ENCODE measurements at places on chromosomes 11 and 22.

DNA sequence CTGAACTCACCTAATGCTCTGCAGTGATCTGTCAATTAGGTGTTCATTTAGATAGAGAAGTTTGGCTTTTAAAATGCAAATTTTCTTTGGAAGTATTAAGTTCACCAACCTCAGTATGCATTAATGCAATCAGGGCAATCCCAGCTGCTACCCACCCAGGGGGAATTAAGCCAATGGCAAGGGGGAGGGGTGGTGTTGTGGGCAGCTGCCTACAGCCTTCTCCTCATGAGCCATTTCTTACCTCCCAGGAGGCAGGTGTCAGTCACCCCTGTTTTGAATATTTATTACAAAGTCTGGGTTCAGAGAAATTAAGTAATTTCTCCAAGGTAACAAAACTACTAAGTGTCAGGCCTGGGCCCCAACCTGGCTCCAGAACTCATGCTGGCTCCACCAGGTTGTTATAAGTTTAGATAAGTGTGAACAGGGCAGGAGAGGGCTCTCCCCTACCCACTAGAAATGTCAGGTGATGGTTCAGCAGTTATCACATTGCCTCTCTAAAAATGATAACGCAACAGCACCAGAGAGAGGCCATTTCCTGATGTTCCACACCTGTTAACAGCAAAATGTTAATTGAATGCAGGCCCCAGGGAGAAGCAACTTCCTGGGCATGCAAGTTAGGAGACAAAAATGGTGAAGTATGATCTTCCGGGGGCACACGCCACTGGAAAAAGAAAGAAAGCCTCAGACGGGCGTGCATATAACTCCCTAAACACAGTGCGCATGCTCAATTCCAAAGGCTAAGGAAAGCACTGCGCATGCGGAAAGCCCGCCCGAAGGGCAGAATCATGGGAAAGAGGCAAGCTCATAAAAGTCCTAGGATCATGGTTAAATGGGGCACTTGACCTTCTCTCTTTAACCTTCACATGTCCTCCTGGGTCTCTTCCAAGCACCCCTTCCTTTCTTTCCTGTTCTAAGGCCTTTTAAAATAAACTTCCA is 35.4 kb upstream of the GNAZ start:
- DNase-seq: no peak

- no peak for DNase-seq
These were observed 1.6 kb downstream of the DEAF1 start for GRCh38 chr11:693415-693831.

DNA sequence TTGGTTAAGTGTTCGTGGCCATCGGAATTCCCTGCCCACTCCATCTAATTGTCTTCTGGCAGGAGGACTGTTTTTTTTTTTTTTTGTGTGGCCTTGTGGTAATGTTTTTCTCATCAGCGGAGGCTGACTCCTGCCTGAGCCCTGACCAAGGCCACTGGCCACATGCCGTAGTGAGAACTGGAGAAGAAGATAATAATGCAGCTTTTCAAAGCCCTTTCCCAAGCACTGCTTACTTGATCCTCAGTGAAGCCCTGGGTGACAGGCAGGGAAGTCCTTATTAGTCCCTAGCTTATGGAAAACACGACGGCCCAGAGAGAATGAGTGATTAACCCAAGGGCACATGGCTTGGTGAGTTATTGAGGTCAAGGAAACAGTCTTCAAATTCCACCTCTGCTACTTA is 71.2 kb downstream of the ADM start:
- DNase-seq: no peak

DNA sequence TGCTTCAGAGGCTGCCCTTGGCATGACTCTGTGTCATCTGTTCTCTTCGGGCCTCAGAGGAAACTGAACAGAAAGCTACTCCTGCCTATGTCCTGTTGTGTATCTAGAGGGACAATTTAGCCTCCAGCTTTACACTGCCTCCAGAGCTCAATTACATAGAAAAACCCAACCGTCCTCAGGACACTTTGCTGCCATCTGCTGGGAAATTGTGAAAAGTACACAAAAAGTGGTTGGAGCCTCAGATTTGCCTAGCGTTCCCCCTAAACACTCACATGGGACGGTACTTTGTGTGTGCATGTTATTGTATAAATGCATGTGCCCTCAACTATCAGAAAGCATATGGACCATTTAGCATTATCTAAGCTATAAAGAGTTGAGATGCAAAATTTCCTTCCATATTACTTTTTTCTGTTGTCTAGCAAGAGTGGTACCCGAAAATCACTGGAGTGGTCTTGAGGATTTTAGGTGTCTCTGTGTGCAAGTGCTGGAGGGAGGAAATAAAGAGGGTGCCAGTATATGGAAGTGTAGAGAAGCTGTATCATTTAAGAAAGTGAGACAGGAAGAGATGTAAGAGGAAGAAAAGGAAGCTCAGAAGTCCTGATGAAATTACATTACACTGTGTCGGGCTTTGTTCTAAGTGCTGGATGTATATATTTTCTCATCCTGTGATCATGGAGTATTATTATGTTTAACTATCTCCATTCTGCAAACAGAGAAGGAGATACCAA is 8.7 kb upstream of the MS4A4E start:
- DNase-seq: no peak

- no peak for DNase-seq
These were observed 17.4 kb downstream of the ZBTB16 start for GRCh38 chr11:114076921-114077331.

GRCh38 chr22:20437613-20438426 is at the start of gene SCARF2:
SCARF2 (minus strand) TSS chr22:20437825; CDS start chr22:20437754, 71 bp downstream.
- peak; percentile 83 for DNase-seq

- peak; percentile 19 for DNase-seq
These were observed 4.9 kb upstream of the P2RY6 start for GRCh38 chr11:73267122-73267846.

GRCh38 chr11:114478768-114479167 is 39.5 kb downstream of the REXO2 start:
- DNase-seq: no peak

GRCh38 chr11:58433638-58434203 is 5.8 kb upstream of the OR5B2 start:
- DNase-seq: no peak

DNA sequence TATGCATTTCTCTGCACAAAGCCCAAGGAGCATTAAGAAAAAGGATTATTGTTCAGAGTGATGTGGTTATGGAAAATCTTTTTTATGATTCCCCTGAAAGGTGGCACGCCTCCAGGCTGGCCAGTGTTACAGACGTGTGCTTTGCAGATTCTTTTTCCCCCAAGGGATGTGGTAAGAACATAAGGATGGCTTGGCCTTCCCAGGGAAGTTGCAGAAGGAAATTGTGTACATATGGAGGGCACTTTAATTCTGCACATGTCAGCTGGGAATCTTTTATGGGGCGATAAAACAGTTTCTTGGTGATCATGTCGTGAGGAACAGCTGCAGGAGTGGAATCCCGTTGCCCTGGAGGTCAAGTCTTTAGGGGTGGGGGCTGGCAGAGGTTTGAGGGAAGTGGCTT is 9.7 kb downstream of the SMARCB1 start:
- no peak for DNase-seq

- no peak for DNase-seq
These were observed 17.6 kb downstream of the KCNC1 start for GRCh38 chr11:17752144-17752543.

- DNase-seq: no peak
These were observed 99.3 kb downstream of the FDX1 start for GRCh38 chr11:110529043-110529442.

GRCh38 chr11:18243783-18244362 is 4.6 kb downstream of the SAA2 start:
- DNase-seq: peak; percentile 43

DNA sequence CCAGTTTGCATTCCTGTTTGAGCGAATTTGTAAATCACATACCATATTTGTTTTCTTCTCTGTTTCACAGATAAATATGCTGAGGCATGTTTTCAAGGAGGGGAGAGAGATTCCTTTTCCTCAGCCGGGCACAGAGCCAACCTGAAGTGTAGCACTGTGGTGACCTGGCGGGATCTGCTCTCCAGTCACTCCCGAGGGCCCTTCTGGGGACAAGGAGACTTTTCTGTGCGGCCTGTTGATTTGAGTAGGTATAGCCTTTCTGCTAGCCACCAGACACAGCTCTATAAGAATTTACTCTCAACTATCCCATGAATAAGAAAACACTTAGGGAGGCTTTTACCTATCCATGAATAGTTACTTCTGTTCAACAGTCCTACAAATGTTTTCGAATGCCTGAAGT is 63.5 kb upstream of the FDX1 start:
- DNase-seq: peak; percentile 33

- DNase-seq: peak; percentile 57
These were observed 103.8 kb downstream of the MORC2 start for GRCh38 chr22:30864441-30865420.

DNA sequence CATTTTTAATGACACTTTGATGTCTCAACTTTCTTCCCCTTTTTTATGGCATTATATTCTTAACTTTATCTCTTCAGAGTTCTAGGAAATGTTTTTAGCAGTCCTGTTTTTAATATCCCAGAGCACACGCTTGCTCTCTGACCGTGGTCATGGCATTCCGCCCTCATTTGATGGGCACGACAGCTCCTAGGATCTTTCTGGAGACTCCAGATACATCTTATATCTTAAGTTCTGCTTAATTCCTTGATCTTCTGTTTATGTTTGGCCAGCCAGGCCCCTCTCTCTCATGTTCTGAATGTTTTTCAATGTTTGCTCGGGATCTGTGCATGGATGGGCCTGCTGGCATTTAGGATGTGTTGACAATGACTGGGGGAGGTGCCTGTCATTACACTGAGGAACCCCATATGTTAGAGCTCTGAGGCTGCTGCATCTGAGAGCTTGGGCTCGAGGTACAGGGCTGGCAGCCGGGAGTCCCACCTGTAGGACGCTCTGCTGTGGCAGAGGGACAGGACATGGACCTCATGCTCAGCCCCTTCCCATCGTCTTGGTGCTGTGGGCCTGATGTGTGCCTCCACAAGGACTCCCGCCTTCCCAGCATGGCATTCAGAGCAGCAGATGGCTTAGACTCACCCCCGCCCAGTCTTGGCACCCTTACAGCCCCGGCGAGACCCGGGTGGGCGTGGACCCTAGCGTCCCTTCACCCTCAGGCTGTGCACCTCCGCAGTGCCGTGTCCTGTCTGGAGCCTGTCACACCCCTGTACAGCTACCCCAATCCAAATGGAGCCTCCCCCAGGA is 75.0 kb downstream of the CDKN1C start:
- peak; percentile 77 for DNase-seq

GRCh38 chr11:76835928-76836612 is 24.6 kb upstream of the ACER3 start:
- DNase-seq: no peak

GRCh38 chr11:17553249-17553546 is 6.1 kb downstream of the OTOG start:
- DNase-seq: peak; percentile 56

GRCh38 chr11:117419482-117420142 is 92.0 kb downstream of the CEP164 start:
- no peak for DNase-seq

GRCh38 chr11:69820441-69820840 is 1.2 kb upstream of the FGF3 start:
- peak; percentile 32 for DNase-seq

DNA sequence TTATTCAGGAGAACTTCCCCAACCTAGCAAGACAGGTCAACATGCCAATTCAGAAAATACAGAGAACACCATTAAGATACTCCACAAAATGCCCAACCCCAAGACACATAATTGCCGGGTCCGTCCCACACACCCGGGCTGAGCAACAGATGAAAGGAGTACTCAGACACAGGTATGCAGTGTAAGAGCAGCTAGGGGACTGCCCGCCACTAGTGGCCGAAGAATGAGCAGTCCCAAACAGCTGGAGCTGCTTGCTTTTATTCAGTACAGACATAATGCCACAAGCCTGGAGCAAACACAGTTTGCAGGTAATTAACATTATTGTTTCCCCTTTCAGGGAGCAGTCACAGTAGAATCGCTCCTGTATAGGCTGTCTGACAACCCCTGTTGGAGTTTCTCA is 364.6 kb downstream of the LUZP2 start:
- DNase-seq: no peak

Data from kidney (tissue), 22 donors.